ENCODE measurements at places on chromosomes 7 and 10.

- no peak for DNase-seq
These were observed 637 bp downstream of the RPEL1 start for GRCh38 chr10:103246324-103246723.

DNA sequence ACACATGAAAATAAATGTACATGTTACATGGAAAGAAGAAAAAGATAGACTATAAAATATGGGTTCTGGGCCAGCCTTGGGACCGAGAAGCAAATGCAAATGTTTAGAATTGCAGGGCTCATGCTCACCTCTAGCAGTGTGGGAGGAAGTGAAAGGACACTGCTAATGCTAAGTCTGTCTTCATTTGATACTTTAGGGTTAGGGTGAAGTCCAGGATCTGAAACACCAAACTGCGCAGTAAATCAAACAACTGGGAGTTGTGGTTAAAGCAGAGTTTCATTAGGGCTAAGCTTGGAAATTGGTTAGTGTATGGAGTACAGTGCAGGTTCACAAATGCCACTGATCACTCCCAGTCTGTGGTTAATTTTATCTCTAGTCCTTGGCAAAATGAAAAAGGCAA is 73.2 kb upstream of the PDK4 start:
- no peak for DNase-seq

GRCh38 chr7:65983965-65984658 is 2.1 kb upstream of the GUSB start:
- peak; percentile 77 for DNase-seq

DNA sequence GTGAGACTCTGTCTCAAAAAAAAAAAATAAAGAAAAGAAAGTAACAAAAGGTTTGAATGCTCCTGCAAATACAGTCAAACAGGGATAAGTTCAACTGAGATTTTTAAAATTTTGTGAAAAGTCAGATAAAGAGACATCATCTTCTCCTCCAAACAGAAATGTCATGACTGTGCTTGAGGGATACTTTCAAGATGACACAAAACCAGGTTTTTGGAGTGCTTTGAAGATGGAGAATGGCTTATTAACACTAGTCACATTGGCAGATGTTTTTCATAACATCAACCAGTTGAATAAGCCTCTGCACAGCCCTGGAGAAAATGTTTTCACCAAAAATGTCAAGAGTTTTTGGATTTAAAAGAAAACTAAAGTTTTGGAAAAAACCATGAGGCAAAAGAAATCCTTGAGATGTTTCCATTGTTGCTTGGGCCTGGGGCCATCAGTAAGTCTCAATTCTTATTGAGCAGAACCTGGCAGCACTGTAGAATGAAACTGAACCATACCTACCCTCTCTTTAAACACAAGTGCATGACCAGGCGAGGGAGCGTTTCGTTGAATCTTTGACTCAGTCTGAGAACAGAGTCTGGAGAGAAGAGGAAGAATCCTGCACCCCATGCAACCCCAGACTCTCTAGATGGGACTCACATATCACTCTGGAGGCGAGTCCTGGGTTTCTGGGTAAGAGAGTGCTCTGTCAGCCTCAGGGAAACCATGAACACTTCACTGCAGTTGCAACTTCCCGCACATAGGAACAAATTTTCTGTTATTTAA is 37.4 kb upstream of the PRKCQ start:
- no peak for DNase-seq

DNA sequence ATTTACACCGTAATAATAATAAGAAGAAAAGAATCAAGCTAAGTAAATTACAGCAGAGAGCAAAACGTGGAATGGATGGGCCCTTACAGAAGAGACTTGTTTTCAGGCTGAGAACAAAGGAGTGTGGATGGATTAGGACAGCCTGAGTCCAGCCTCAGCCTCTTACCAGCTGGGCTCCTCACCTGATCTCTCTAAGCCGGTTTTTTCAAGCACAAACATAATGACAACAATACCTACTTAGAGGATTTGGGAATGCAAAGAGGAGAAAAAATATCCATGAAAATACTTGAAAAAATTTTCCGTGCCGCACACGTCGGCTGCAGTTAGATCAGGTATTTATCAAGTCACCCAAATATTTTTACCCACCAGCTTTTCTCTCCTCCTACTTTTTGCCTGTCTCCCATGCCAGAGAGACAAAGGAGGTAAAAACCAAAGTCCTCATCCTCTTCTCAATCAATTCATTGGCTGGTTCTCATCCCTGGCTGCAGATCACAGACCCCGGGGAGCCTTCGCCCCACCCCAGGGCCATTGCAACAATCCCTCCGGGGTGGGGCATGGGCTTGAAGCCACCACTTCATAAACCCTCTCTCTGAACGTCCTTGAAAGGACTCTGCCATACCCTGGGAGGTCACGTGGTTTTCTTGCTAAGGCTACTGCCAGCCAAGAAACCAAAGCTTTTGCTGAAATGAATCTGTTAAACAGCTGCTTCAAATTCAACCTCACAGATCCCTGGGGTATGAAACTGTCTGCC is 29.7 kb upstream of the GTF2I start:
- DNase-seq = no peak

- DNase-seq = no peak
These were observed 6.7 kb upstream of the CYREN start for GRCh38 chr7:135177028-135177696.

DNA sequence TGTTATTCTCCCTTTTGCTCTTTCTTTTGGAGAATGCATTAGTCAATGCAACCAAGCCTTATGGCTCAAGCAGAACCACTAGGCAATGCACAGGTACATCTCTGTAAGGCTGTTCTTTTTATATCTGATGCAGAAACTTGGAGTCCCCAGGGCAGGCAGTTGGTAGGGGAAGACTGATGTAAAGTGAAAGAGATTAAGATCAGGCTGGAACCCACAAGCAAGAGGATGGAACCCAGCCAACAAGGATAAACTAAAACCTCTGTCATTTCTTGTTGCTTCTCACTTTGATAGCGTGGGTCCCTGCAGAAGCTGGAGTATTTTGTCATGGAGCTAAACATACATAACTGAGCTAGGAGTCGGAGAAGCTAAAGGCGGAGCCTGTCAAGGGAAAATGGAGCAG is 142.9 kb downstream of the GPAM start:
- DNase-seq = no peak

GRCh38 chr7:130048906-130049305 is 2.3 kb downstream of the ZC3HC1 start:
- no peak for DNase-seq

- DNase-seq = no peak
These were observed 330.0 kb downstream of the BBS9 start for GRCh38 chr7:33459340-33459751.

- DNase-seq = no peak
These were observed 140.1 kb downstream of the ACTR3B start for GRCh38 chr7:152899548-152900109.

GRCh38 chr7:127474457-127474856 is 81.9 kb upstream of the ZNF800 start:
- DNase-seq = no peak

DNA sequence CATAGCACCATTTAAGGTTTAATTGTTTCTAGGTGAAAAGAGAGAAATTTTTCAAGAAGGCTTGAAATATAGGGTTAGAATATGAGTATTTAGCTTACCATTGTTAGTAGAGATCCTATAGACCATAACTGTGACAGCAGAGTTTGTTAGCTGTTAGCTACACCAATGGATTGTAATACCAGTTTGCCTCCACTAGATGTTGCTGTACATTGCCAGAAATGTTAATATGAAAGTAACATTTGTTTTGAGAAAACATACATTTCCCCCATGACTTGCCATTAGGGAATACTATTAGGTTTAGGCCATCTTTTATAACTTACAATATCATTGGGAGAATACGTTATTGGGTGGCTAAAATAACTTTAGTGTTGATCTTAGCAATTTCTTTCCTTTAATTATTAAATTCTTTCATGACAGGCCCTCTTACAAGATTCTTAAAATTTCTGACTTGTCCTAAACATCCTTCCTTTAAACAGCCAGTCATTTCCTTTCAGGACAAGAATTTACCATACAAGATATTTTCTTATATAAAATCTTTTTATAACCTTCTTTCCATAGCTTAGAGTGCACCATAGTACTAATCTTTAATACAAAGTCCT is 39.5 kb downstream of the ZNF117 start:
- DNase-seq = peak; percentile 18

GRCh38 chr7:109893231-109893630 is 1197.7 kb upstream of the LRRN3 start:
- peak; percentile 2 for DNase-seq

GRCh38 chr10:73786512-73786885 is 1.1 kb downstream of the ZSWIM8 start:
- no peak for DNase-seq

DNA sequence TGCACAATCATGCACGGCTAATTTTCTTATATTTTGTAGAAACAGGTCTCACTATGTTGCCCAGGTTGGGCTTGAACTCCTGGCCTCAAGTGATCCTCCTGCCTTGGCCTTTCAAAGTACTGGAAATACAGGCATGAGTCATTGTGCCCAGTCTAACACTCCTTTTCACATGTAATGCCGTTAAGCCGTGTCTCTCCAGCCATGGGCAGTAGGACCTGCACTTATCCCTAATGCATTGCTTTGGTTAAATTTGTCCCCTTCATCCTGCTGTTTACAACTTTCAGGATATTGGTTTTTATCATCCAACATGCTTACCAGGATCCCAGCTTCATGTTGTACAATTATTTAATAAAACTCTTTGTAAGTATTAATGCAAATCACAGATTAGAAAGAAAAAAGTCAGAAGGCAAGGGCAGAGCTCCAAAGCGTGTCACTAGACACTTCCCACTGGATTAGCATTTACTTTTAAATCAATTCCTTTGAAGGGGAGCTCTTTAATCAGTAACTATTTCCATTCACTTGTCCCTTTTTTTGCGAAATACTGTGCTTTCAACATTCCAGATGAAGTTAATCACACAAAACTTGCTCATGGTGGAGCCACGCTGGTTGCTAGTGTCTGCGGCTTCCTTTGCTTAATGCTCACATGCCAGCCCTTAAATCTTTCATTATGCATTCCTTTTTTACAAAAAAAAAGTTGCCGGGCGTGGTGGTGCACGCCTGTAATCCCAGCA is 256.0 kb upstream of the AUTS2 start:
- DNase-seq = no peak

GRCh38 chr7:71733107-71733870 is 601.3 kb downstream of the GALNT17 start:
- peak; percentile 74 for DNase-seq

DNA sequence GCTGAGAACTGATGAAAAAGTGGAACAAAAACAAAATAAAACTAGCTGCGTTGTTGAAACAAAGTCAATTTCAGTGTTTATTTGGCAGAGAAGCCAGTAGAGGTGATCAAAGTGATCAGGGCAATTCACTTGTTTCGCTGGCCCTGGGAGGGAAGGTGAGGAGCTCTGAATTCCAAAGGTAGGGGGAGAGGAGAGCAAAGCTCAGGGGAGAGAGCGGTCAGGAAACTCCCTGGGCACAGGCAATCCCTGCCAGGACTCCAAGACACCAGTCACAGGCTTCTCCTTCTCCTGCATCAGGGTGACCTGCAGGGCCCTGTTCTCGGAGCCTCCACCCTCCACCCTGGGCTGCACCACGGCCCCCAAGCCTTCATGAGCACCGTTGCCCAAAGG is 6.8 kb upstream of the KIAA1217 start:
- DNase-seq = no peak

- no peak for DNase-seq
These were observed 5.3 kb downstream of the PTF1A start for GRCh38 chr10:23197416-23197861.

GRCh38 chr10:100986952-100987684 is at the start of the genes MRPL43 and TWNK:
Gene MRPL43 (minus strand): TSS chr10:100987497. CDS start chr10:100987443, 54 bp downstream.
Gene TWNK (plus strand): TSS chr10:100987543. CDS start chr10:100988211, 668 bp downstream.
- peak; percentile 81 for DNase-seq

GRCh38 chr10:131480861-131481260 is 169.3 kb upstream of the TCERG1L start:
- no peak for DNase-seq

- no peak for DNase-seq
These were observed 519.6 kb downstream of the PTPRN2 start for GRCh38 chr7:158067931-158068482.

DNA sequence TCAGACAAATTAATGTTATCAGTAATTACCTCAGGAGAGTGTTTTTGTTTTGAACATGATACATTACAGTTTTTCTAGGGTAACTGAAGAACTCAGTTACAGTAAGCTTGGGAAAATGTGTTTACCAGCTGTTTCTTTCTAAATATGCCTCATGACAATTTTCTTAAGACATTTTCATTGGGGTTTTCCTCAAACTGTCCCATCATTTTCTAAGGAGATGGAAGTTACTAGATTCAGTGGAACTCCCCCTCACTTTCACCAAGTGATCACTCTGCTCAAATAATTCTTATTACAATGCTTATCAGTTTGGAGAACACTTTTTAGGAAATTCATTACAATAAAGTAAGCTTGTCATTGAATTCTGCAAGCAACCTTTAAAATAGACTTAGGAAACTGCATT is 6.4 kb upstream of the SPAG6 start:
- no peak for DNase-seq

DNA sequence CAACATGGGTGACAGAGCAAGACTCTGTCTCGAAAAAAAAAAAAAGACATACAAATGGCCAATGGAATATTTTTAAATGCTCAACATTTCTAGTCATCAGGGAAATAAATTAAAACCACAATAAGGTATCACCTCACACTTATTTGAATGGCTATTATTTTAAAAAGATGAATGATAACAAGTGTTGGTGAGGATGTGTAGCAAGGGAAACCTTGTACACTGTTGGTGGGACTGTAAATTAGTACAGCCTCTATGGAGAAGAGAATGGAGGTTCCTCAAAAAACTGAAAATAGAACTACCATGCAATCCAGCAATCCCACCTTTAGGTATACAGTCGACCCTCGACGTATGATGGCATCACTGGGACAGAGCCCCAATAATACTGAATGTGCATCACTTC is 65.4 kb upstream of the DIP2C start:
- DNase-seq = no peak

- DNase-seq = no peak
These were observed 20.8 kb upstream of the ZNF800 start for GRCh38 chr7:127413326-127413725.

DNA sequence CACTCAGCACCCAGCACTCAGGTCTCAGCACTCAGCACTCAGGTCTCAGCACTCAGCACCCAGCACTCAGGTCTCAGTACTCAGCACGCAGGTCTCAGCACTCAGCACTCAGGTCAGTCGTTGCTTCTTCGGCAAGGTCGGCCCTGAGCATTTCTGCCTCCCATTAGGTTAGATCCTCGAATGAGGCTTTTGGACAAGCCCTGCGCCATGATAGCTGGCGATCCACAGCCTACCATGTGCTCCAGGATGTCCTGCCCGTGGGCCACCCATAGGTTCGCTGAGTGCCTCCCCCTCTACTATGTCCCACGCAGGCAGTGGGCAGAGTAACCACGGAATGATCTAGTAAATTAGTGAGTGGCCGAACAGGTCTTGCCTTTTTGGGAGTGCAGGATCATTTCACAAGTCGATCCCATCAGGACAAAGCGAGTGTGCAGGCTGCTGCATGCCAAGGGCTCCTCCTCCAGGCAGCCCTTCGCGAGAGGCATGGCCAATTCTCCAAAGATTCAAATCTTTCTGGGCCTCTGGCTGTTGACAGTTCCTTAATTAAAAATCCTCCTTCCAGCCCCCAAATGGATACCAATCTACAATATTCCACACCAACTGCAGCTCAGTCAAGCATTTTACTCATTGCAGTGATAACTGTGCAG is 206.3 kb downstream of the ADARB2 start:
- no peak for DNase-seq
